Stimulated activated CD4-positive, alpha-beta T cell treated with anti-CD3 and anti-CD28 coated beads, Interleukin-1b, Interleukin-23, amount 100 ng/mL, for 1 hour (primary cell): ENCODE measurements at places on chromosomes 7 and 10.

DNA sequence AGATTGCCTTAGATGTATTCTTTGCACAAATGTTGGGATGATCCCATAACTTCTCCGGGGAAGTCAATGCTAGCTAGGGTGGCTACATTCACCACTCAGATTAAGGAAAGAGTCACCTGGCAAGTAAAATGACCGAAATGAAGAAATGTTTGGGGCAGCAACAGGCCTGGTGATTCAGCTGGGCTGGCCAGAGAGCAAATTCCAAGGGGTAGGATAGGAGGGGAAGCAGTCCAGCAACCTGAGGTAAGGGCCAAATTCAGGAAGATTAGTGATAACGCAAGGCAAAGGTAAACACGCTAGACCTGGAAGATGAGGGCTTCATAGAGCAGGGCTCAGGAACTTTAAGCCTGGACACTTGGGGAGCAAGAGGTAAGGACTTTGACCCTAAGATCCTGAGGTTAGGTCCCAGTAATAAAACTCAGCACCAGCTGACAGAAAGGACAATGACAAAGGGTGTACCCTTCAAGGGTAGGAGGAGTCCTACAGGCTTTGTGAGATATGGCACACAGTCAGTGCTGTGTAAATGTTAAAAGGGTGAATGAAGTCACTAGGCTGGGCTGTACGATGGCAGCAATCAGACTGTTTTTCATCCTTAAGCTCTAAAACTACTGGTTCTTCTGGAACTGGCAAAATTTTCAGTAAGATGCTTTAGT lies 22.7 kb upstream of the SMNDC1 start:
- DNase-seq, result no peak

DNA sequence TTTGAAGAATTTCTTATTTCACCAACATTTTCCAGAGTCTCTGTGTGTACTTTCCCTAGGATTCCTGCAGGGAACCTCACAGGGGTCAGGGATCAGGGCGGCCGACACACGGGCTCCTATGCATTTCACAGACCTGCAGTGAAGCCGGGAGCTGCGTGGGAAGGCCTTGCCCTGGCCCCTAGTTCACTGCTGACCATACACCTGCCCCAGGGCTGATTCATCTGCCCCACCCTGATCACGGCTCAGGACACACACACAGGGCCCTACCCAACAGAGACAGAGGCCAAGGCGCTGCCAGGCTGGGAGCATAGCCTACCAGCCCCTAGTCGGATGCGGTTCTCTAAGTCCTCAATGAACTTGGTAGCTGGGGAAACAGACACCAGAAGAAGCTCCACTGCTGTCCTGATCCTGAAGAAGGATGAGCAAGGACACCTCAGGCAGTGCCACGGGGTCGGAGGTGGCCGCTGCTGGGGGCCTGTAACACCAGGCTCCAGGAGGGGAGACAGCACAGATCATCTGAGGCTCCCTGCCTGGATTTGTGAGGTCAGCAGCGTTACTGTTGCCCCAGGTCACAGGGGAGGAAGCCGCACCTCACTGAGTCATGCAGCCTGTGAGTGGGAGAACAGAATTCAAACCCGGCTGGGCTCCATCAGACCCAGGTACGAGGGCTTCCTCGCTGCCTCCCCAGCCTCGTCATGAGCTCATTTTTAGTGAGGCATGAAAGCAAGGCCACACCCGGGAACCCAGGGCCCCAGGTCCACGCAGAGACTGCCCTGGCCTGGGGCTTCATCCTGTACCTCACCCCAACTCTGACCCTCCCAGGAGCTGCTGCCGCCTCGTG lies 278.8 kb upstream of the PPP2R2D start:
- no peak for DNase-seq

DNA sequence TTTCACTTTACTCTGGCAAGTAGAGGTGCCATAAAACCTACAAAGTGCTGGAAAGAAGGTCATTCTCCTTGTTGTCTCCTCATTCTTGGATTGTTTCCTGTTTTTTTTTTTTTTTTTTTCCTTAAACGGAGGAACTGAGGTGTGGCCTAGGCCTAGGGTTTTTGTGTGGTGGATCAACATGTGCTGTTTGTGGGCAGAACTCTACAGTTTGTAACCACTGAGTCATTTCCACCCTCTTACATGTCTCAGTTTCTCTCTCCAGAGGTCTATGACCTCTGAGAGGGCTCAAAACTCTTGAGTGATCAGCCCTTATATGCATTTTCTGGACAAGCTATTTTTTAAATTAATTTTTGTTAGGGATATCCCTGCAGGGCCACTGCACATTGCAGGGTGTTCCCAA lies 296.0 kb downstream of the PPP1R3A start:
- DNase-seq, result no peak

- DNase-seq, result no peak
Observed at GRCh38 chr7:35551321-35552081, 143.4 kb downstream of the HERPUD2 start.

- no peak for DNase-seq
Observed at GRCh38 chr7:8592167-8592566, 158.8 kb downstream of the NXPH1 start.

- no peak for DNase-seq
Observed at GRCh38 chr10:12944931-12945330, 56.6 kb downstream of the CCDC3 start.

DNA sequence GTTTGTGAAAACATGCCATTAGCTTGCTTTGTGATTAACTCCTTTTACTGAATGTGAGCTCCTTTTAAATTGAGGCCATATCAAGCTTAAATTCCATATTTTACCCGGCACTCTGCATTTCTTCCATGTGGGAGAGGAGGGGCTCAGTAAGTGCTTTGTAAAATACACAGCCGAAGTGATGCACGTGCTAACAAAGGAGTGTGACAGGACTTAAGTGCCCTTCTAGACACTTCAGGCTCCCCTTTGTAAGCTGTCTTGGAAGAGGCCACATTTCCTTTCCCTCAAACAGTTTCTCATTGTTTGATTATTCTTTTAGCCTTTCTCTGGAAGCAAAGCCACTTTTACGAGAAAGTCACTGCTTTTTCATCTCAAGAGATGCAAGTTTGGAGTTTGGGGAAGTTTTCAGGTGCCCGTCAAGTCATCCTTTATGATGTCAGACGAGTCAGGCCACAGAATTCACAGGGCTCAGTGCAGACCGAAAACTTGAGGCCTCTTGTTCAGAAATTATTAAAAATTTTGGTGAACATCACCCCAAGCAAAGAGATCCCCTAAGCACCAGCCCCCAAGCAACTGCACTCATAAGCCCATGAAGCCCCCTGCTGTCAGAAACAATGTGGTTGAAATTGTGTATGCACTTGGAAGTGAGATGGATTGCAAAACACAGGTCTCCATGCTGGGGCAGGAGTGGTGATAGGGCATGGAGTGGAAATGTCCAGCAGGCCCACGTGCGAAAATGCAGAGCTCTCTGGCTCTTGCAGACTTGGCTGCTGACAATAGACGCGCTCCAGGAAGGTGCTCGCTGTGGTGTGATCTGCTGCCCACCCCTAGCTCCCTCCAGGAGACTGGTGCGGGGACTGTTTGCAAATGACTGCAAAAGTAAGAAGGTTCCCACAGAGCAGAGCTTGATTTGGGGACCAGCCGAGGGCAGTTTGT lies 11.5 kb downstream of the IKZF1 start:
- no peak for DNase-seq

DNA sequence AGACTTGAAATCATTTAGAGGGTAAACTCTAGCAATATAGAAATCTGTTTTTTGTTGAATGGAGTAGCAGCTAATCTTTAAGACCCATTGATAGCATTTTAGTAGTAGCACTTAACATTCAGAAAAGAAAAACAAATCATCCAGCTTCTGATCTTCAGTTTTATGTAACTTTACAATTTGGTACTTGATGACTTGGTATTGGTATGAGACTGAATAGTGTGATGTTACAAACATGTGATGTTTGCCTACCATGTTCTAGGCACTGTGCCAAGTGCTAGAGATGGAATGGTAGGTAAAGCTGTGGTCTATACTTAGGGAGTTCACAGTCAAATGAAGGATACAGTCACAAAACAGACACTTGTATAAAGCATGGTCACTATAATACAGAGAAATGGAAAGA lies 21.3 kb downstream of the ZEB1 start:
- no peak for DNase-seq

DNA sequence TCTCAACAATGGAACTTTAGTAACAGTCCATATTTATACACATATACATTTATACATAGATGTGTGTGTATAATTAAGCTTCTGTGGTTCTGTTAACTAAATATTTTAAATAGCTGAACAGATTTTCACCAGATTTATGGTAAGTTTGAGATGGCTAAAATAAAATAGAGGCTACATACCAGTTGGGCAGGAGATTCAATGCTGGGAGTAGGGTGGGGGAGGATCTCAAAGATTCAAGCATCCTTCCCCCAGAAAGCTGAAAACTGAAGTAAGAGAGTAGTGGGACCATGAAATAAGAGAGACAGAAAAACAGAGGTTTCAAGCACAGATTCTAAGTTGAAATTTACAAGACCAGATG lies 14.0 kb downstream of the LRRC17 start:
- no peak for DNase-seq

DNA sequence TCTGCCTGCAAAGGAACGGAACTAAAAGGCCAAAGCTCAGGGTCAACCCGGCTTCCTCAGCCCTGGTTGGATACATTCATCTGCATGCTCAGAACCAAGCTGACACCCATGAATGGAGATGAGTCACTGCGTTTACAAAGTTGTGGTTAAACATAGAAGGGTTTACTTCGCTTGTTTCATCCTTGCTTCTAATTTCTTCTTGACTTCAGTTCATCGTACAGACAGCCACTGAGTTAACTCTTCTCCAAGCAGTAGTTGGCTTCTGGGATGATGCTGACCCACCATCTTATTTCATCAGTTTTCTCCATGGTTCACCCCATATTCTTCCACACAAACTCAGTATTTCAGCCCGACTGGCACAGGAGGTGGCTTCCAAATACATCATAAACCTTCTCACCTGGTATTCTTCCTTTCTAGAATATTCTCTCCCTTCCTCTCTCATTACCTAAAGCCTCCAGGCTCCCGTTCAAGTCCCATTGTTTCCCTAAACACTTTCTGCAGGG lies 166.3 kb upstream of the RNF32 start:
- no peak for DNase-seq

DNA sequence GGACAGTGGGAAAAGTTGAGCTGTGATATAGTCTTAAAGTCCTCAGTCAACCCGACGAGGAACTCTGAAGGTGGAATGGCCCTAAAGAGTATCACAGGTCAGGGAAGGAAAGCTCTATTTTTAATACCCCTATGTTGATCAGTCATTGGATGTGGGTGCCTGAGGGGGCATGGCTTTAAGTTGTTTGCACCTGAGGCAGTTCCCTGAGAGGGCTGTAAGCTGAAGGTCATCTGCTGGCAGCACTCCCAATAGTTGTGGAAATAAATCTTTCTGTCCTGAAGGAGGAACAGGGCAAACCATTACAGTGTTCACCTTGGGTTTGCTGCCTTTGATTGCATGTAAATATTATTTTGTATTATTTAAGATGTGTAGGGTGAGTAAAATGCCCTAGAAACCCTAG lies 17.8 kb upstream of the C1GALT1 start:
- no peak for DNase-seq

- DNase-seq, result no peak
Observed at GRCh38 chr10:13195016-13195415, 33.7 kb downstream of the MCM10 start.

DNA sequence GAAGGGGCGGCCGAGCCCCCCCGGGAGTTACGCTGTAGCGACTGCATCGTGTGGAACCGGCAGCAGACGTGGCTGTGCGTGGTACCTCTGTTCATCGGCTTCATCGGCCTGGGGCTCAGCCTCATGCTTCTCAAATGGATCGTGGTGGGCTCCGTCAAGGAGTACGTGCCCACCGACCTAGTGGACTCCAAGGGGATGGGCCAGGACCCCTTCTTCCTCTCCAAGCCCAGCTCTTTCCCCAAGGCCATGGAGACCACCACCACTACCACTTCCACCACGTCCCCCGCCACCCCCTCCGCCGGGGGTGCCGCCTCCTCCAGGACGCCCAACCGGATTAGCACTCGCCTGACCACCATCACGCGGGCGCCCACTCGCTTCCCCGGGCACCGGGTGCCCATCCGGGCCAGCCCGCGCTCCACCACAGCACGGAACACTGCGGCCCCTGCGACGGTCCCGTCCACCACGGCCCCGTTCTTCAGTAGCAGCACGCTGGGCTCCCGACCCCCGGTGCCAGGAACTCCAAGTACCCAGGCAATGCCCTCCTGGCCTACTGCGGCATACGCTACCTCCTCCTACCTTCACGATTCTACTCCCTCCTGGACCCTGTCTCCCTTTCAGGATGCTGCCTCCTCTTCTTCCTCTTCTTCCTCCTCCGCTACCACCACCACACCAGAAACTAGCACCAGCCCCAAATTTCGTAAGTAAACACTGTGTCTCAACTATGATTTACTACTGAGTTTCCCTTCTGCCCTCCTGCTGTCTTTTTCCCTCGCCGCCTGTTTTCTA lies 666 bp downstream of the NRG3 start:
- no peak for DNase-seq

GRCh38 chr10:89242840-89243568 lies 8.6 kb downstream of the LIPA start:
- DNase-seq, result no peak

GRCh38 chr7:103704701-103705100 lies 258.7 kb upstream of the SLC26A5 start:
- no peak for DNase-seq

- DNase-seq, result no peak
Observed at GRCh38 chr7:149772241-149772955, 990 bp downstream of the ZNF467 start.

- no peak for DNase-seq
Observed at GRCh38 chr10:85612833-85613232, 753.8 kb downstream of the GRID1 start.

DNA sequence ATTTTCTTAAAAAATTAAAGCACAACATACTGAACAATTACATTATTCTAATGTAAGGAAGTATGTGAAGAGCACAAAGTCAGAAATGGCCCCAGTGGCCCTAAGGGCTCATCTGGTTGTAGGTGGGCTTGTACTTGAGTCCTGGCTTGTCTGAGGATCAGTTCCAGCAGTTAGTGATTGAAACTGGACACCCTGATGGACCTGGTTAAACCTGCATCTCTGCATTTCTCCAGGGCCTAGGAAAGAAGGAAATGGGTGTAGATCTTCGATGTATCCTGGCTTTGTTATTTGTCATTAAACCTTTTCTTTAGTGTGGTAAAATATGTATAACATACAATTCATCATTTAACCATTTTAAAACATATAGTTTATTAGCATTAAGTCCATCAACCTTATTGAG lies 9.7 kb upstream of the AKR1C2 start:
- DNase-seq, result no peak

DNA sequence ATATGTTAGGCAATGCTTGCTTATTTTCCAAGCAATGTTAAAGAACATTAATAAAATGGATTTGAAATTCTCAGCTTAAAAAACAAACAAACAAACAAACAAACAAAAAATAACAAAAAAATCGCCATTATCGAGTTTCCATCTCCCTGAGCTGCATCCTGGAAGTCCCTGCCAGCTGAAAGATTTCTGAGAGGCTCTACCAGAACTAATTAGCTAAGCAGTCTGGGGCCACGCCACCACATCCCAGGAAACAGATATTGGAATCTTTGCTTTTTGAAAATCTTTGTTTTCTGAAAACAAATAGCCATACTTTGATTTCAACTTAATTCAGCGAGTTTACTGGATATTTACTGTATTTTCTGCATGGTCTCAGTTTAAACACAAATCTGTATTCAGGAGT lies 143.6 kb downstream of the LSMEM1 start:
- DNase-seq, result no peak
